LoVo (cell line): ENCODE measurements at places on chromosomes 11 and 22.

GRCh38 chr11:10931761-10932670 is 74.2 kb upstream of the ZBED5 start:
- no peak for DNase-seq

- DNase-seq, result no peak
Measured at GRCh38 chr22:25420925-25421904, 143.3 kb upstream of the GRK3 start.

GRCh38 chr11:34316347-34317035 is 41.3 kb downstream of the ABTB2 start:
- DNase-seq, result no peak

DNA sequence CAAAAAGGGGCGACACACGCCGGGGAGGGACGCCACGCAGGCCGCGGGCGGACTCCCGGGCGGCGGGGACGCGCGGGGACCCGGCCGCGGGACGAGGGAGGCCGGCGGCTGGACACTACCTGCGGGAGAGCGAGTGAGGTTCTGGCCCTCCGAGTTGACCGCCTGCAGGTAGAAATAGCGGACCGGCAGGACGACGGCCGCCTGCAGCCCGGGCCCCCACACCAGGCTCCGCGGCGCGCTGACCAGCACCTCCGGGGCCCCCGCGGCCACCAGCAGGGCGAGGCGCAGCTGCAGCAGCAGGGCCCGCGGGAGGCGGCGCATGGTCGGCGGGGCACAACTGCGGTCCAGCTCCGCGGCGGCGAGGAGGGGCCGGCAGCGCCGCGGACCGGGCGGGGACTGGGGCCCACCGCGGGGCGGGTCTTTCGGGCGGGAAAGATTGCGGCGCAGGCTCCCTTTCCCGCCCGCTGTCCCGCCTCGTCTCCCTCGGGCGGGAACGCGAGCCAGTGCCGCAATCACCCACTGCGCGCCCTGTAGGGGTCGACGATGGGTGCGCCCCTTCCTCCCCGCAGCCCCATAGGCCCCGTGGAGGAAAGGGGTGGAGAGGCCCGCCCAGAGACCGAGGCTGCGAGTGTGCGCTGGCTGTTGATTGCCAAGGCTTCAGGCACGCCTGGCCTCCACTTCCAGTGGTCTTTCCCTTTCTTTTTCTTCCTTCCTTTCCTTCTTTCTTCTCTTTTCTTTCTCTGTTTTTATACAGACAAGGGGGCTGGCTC is at the start of gene POGLUT3:
POGLUT3 (minus strand) TSS at position 339 of the 770 bp plus-strand sequence; CDS start at position 321, 18 bp downstream.
- DNase-seq, result peak; percentile 53

DNA sequence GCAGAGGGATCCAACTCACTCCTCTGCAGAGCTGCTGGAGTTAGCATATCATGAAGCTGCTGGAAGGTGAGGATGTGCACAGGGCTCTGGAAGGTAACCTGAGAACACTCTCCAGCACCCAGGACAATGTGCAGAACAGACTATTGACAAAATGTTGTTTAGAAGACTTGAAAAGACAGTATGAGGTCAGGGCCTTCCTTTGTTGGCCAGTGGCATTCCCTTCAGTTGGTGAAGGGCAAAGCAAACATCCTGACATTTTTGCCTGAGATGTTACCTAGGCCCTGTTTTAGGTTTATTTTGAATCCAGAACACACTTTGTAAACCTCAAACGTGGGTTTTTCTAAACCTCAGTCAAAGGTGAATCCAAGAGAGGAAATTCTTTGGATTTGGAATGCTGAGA is 67.8 kb downstream of the DEPDC5 start:
- DNase-seq, result no peak
